ENCODE measurements at places on chromosomes 12 and 14.

DNA sequence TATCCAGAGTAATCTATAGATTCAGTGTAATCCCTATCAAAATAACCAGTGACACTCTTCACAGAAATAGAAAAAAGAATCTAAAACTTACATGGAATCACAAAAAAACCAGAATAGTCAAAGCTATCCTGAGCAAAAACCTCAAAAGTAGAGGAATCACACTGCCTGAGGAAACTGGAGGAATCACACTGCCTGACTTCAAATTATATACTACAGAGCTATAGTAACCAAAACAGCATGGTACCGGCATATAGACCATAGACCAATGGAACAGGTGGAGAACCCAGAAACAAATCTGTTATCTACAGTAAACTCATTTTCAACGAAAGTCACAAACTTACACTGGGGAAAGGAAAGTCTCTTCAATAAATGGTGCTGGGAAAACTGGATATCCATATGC lies 244.0 kb downstream of the FUT8 start:
- DNase-seq = no peak

GRCh38 chr14:78104160-78104559 lies 66.0 kb upstream of the NRXN3 start:
- no peak for DNase-seq

- DNase-seq = no peak
Observed at GRCh38 chr12:122749569-122750332, 2.9 kb upstream of the DENR start.

DNA sequence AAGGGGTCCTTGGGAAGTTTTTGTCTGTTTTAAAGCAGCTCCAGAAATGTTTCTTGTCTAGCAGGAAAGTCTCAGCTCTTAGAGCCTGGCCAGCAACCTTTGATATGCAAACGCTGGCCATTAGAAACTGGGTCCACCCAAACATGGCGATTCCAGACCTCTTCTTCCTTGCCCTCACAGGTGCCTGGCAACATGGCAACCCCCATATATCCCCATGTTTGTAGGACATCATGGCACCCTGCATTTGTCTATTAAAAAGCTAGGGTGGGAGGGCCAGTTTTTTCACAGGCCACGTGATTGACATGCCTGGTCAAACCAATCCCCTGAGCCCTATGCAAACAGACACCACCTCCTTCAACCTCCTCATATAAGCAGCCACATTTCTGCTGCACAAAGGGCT lies 848.7 kb upstream of the FOXG1 start:
- DNase-seq = no peak

DNA sequence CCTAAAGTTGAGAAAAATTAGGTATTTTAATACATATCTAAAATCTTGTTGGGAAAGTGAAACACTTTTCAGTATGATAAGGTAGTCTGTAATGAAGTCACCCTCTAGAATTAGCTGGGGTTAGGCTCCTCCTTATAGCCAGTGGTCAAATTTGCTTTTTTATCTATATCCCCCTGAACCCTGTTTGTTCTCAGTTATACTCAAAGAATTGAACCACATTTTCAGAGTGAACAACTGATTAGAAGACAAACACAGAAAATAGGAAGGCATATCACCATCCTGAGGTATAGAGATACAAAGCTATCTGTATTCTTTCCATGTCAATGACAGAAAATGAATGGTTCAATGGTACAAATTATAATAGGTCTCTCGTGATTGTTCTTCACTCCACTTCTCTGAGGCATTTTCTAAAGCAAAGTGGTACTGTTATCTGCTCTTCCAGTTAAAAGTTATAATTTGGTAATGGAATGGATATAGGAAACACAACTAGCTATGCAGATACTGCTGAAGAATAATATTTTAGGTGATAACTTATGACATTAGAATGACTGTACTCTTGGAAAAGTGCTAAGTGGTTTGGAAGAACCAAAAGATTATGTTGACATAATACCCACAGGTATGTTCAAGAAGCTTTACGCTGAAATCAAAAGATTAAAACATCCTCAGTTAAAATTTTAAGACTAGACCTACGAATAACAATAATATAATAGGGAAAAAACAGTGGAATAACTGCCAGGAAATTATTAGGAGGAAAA lies 27.6 kb downstream of the WASHC3 start:
- no peak for DNase-seq

- DNase-seq = peak; percentile 42
Observed at GRCh38 chr12:46921764-46922133, 96.0 kb upstream of the SLC38A4 start.

- no peak for DNase-seq
Observed at GRCh38 chr14:61125041-61125866, 144.2 kb downstream of the SLC38A6 start.

DNA sequence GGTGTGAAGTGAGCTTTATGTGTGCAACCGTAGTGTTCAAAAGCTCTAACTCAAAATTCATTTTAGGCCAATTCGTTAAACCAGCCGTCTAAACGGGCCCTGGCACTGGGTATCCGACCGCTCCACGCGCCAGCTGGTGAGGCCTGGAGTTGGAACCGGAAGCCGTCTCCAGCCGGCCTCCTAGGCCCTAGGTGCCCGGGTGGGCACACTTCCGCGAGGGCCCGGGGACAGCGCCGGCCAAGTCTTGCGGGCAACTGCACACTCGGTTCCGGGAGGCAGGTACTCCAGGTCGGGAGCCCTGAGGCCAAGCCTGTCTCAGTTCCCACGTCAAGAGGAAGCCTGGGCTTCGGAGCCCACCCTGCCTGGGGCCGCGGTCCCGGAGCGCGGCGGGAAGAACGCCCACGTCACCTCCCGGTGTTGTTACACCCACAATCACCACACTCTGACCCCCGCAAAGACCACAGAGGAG lies 16.2 kb downstream of the OTX2 start:
- no peak for DNase-seq

All from HepG2 (cell line).